H54 (cell line): ENCODE measurements at places on chromosomes 16 and 17.

DNA sequence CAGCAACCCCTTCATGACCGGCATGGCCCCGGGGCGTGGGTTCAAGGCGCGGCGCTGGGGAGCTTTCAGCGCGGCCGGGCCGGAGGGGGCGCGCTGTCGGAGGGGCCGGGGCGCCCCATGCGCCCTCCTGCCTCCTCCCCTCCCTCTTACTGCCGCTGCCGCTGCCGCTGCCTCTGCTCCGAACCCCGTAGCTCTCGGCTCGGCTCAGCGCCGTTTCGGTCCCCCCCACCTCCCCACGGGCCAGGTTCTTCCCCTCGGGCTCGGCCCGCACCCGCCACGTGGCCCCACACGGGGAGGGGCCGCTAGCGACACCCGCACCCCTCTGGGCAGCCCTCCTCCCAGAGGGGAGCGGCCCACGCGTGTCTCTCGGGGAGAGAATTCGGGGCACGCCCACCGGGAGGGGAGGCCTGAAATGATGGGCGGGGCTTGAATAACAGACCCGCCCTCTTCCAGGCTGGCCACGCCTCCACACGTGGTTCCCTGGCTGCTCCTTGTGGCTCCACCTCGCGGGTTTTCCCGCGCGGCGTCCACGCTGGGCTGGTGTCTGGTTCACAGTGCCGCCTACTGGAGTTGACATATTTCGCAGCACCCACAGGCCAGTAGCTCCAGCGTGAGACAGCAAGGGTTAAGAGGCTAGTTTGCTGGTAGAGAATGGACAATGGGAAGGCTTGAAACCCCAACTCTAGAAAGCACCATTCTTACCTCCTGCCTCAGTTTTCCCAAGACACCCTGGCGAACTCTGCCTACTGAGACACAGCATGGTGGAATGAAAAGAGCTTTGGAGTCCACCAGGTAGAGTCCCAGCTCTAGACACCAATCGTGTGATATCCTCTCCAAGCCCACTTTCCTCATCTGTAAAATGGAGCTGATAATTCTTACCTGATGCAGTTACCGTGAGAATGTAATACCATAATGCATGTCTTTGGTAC lies at the start of gene KCNH4:
Gene KCNH4 (minus strand): TSS at position 221 of the 929 bp plus-strand sequence. CDS start 197 bp downstream, at position 24.
- peak; percentile 38 for DNase-seq

GRCh38 chr16:56625140-56625942 lies at the start of gene MT1E:
Gene MT1E (plus strand): TSS chr16:56625781. CDS start chr16:56625852, 71 bp downstream.
- peak; percentile 67 for DNase-seq

DNA sequence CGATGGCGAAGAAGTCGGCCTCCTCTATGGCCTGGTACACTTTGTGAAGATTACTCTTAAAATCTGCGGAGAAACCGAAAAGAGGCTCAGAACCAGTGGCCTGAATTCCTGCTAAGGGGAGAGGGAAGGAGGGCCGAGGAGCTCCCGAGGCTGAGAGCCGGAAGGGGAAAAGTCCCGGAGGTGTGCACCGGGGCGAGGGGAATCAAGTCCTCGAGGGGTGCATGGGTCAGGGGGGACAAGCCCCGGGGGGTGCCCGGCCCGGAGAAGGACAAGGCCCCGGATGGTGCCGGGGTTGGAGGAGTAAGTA lies 495 bp downstream of the PARN start:
- DNase-seq = no peak

- no peak for DNase-seq
These were observed 54.7 kb upstream of the FASN start for GRCh38 chr17:82152556-82153294.

- no peak for DNase-seq
These were observed 151.3 kb downstream of the C16orf78 start for GRCh38 chr16:49524947-49525315.

- DNase-seq = no peak
These were observed 547 bp upstream of the ZNF48 start for GRCh38 chr16:30394592-30395154.

- DNase-seq = no peak
These were observed 14.2 kb downstream of the RNF112 start for GRCh38 chr17:19424934-19425868.
